ENCODE measurements at places on chromosomes 2 and 18. TPM values are rescaled to one million over a fixed set of nuclear protein-coding genes. Genes with fewer than 3 reads are reported as not detected.

Gene EVA1A
- 66.7 TPM for total RNA-seq

Gene PKDCC
- 2.6 TPM for total RNA-seq

DNA sequence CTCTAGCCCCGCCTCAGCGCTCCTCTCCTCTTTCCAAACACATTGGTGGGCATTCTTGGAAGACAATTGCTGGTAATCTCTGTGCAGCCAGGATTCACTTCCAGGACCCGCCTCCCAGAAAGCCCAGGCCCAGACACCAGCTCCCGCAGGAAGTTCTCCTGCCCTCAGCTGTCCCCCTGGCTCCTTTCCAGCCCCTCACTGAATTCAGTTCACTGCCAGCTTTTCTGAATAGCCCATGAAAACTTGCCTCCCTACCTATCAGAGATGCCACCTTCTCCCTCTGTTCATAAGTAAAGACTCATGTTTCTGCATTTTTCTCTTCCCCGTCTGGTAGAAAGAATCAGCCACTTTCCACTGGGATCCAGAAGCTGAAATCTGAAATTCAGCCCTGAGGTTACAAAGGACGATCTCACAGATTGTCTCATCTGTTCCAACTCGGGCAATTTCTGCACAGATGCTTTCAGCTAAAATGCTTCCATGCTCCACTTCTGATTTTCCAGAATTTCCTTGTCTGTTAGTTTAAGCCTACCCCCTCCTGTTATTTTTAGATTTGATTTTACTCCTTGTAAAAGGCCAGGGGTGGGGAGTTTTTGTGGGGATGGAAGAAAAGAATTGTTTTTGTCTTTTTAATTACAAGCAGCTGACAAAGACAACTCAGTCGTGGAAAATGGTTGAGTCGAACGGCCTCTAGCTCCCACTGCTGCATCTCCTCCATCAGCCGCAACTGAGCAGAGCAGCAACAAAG lies 98.1 kb downstream of the SP3 start:
- no peak for DNase-seq

DNA sequence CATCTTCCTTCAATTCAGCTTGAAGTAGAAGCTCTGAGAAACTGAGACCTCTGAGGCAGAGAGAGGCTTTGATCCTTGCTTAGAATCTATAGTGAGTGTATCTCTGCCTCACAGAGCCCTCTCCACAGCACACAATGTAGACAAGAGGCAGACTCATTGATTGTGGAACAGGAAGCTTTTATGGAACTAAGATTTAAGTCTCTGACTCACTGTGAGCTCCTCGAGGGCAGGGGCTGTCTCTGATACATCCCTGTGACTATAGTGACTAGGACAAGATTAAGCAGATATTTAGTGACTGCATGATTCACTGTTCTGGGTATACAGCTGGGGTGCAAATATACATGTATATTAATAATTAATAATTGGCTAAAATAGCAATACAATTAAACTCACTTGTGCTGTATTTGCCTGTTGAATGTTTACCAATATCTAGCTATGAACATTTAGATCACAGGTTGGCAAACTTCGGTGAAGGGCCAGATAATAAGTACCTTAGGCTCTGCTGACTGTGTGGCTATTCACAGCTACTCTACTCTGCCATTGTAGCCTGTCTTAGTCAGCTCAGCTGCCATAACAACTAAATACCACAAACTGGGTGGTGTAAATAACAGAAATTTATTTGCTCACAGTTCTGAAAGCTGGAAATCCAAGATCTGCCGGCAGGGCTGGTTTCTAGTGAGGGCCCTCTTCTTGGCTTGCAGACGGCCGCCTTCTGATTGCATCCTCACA lies 54.4 kb downstream of the ARHGEF4 start:
- DNase-seq, result no peak

DNA sequence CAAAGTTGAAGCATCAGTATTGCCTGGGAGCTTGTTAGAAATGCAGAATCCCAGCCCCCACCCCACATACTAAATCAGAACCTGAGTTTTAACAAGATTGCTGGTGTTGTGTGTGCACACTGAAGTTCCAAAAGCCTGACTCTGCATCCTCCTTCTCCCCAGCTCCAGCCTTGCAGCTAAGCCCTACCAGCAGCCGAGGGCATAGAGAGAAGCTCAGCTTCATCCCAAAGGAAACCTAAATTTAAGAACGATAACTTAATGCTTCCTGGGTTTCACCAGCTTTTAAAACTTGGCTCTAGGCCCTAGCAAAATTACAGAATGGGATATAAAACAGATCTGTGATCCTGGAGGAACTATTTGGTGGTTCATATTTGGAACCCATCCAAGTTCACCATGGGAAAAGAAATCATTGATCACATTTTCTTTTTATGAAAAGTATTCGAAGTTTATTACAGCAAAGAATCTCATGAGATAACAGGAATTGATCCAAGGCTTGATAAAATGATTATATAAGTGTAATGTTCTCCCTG lies 11.1 kb downstream of the SMYD1 start:
- DNase-seq, result no peak

All from dermis blood vessel endothelial cell (primary cell).